ENCODE measurements at places on chromosomes 4 and X.

GRCh38 chrX:18707426-18708049 lies at the start of gene PPEF1:
PPEF1 (plus strand) TSS chrX:18707645; CDS start chrX:18707781, 136 bp downstream.
- no peak for DNase-seq

DNA sequence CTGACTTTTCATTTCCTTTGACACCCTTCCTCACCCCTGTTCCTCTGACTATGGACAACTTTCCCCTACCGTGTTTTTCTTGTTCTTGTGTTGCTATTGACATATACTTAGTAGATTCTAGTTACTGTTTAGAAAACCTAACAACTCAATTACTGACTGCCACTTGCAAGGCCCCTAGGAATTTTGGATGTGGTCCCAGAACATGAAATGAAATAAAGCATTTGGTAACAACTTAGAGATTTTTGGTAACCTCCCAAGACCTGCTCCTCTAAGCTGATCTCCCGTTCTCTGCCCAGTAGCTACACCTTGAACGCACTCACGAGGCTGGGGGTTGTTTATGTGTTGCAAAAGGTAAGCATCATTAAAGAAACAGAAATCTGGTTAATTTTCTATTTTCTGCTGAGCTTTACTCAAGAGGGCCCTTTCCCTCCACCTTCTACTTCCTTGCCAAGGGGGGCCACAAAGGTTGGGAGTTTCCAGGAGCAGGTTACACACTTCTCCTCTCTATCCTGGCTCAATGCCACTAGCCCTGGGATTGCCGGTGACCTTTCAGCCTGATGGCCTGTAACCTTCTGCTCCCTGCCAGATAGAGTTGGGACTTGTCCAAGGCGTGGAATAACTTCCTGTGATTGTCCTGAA lies 20.5 kb downstream of the GAB3 start:
- no peak for DNase-seq

DNA sequence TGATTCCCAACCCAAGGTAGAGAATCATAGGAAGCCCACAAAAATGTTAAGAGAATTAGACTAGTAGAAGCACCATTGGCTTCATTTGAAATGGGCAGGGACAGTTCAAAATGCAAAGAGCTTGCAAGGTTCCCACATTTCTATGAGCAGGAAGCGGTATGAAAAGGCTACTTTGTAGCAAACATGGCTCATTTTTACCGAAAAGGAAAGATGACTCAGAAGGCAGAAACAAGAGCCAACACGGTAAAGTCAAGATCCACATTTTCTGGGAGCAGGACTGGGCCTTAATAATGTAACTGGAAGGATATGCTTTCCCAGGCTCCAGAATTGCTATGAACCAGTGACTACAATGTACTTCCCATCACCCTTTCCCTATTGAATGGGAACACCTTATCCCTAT lies 89.5 kb downstream of the GLRA3 start:
- DNase-seq: no peak

DNA sequence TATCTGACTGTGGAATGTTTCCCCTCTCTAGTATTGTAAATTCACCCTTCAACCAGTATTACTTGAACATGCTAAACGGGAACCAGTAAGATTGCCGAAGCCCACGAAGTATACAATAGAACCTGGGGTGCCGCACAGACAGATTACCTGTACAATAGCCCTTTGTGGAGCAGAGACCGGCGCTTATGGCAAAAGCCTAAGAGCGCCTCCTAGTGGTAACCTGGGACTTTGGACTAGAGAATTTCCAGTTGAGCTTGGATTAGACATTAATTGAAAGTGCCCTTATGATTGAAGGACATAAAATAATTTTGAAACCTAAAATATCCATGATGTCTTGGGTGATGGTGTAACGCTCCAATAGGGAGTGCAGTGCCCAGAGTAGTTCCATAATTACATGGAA lies 14.1 kb downstream of the ZNF157 start:
- peak; percentile 62 for DNase-seq

GRCh38 chr4:153067376-153067775 lies 131.3 kb downstream of the FHDC1 start:
- DNase-seq: no peak

DNA sequence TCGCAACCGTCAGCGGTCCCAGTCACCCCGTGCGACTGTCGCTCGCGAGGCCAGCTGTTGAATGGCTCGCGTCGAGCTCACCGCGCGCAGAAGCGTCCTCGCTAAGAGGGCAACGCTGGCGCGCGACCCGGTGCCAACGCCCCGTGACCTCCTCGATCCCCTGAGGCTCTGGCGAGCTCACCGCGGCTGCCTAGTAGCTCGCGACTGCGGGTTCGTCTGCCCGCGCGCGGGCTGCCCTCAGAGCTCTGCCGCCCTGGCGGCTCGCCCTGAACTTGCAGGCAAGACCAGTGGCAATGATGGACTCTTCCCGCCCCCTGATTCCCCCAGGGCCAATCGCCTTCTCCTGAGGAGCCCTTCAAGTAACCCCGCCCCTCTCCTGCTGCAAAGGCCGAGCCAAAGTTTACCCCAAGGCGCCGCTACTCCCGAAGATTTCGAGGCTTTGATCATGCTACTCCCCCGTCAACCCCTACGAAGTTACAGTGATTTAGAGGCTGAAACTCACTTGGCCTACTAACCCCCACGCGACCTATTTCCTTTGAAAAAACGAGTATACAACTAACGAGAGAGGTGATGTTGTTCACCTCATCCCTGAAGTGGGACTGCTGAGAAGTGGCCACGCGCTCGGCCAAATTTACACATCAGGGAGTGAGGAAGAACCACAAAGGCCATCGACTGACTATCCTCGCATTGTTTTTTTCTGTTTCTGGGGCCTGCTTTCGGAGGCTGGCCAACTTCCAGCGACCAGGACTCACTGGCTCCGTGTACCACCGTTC lies 37.5 kb downstream of the PGRMC1 start:
- no peak for DNase-seq

DNA sequence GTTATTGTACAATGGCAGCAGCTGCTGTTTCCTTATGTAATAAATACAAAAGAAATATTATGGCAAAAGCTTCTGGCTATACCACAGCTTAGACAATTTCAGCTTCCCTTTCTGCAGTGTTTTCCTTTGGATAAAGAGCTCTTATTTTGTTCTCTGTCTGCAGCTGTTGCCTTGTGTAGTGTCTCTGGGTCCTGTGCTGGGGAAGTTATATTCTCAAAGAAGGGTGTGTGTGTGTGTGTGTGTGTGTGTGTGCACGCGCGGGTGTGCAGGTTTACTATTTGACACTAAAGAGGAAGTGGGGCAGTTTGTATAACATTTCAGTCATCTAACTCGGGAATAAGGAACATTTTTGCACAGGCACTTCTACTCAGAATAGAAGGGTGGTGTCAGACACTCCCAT lies 83.6 kb downstream of the REPS2 start:
- DNase-seq: no peak
